HCT116 (cell line): ENCODE measurements at places on chromosomes 5 and 9.

DNA sequence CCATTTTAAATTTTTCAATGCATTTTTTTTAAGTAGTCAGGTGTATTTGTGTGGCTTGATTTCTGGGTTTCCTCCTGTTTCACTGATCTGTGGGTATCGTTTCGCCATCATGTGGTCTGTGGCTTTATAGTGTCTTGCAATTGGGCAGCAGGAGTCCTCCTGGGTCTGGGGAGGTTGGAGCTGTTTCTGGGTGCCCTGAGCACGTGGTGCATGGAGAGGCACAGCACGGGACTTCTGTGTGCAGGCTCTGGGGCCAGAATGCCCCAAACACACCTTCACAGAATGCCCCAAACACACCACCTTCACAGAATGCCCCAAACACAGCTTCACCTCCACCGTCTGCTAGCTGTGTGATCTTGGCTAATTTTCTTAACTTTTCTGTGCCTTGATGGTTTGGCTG is 82.6 kb upstream of the COL5A1 start:
- no peak for DNase-seq

- DNase-seq: no peak
These were observed 244.8 kb upstream of the HAPLN1 start for GRCh38 chr5:83965441-83965840.

GRCh38 chr5:136014049-136015002 is 14.5 kb upstream of the TGFBI start:
- no peak for DNase-seq

- DNase-seq: no peak
These were observed 159.4 kb upstream of the S1PR3 start for GRCh38 chr9:88831713-88832407.

GRCh38 chr5:72308853-72309191 is 11.2 kb downstream of the MRPS27 start:
- no peak for DNase-seq

DNA sequence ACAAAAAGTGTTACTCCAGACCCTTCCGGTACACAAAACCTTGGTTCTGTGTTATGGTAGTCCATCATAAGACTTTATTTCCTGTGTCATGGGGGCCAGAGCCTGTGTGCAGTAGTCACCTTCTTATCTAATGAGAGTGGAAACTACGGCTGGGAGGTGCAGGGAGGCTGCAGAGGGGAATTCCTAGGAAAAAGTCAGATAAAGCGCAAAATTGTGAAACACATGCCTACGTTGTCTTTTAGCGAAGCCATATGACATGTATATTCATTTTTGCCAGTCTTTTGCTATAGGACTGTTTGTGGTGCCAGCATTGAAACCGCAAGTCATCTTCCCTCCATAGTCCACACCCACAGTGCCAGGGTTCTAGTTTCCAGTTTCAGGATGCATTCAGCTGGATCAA is 80.7 kb downstream of the PPARGC1B start:
- DNase-seq: no peak

- no peak for DNase-seq
These were observed 5.3 kb downstream of the C1QTNF3 start for GRCh38 chr5:34037726-34038125.

DNA sequence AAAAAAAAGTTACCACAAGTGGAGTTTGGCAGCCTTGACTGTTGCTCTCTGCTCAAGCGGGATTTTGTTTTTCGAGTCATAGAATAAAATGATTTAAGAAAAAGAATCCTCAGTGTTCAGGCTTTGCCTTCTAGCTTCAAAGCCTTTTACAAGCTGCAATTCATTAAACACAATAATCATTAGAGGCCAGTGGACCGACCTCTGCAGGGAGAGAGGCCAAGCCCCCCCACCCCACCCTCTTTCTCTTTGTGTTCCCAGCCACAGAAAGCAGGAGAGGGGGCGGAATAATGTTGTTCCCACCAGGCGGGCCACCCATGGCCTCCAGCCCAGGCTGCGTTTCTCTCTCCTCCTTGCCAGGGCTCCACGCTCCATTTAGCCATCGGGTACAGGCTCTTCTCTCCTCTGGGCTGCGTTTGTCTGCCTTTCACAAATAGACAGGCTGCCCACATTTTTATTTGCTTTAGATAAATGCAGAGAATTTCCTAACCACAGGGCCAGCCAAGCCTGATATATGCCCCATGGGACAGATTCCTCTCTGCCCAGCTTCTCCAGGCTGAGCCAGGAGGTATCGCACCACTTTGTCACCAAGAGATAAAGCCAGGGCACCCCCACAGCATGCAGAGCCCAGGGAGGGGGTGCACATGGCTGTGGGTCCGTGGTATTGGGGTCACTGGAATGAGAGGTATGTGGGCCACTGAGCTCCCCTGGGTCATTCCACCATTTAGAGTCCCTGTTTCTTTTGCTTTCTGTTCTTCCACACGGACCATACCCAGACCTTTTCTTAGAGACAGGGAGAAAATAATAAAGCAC is 318.8 kb downstream of the PIK3R1 start:
- no peak for DNase-seq

- peak; percentile 39 for DNase-seq
These were observed 205.0 kb upstream of the IER5L start for GRCh38 chr9:129383019-129383560.

- DNase-seq: no peak
These were observed 187.0 kb upstream of the ADCY2 start for GRCh38 chr5:7208938-7209337.
